AG08396 (cell line): ENCODE measurements at places on chromosomes 12 and 14.

GRCh38 chr14:54202288-54202687 is 194.5 kb upstream of the CDKN3 start:
- DNase-seq: no peak

DNA sequence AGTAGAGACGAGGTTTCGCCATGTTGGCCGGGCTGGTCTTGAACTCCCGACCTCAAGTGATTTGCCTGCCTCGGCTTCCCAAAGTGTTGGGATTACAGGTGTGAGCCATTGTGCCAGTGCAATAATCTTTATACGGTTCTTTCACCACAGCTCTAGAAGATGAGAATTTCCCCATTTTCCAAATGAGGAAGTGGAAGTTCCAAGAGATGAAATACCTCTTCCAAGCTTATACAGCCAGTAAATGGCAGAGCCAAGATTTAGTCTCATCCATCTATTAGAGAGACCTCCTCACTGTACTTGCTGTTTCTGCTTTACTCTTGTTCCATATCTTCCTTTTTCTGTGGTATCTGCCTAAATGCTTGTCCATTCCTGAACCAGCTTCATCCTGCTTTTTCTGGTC is 3.1 kb upstream of the LMNTD1 start:
- DNase-seq: no peak

DNA sequence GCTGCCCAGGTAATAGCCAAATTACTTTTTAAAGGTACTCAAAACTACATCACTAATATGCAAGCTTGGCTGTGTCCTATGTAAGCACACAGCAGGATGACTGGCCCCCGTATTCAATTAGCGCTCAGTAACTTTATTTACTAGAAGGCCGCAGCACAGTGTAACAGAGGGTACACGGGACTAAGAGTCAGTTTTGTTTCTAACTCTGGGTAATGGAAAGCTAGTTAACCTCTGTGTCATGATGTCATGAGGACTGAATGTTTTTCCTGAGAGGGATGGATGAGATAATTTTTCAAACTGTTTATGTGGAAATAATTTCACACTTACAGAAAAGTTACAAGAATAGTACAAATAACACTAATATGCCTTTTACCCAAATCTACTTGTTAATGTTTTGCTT is 27.1 kb downstream of the GALNT4 start:
- no peak for DNase-seq

GRCh38 chr14:63478437-63478852 is 64.7 kb downstream of the PPP2R5E start:
- DNase-seq: no peak

GRCh38 chr12:131634037-131634436 is 76.9 kb upstream of the SFSWAP start:
- no peak for DNase-seq

DNA sequence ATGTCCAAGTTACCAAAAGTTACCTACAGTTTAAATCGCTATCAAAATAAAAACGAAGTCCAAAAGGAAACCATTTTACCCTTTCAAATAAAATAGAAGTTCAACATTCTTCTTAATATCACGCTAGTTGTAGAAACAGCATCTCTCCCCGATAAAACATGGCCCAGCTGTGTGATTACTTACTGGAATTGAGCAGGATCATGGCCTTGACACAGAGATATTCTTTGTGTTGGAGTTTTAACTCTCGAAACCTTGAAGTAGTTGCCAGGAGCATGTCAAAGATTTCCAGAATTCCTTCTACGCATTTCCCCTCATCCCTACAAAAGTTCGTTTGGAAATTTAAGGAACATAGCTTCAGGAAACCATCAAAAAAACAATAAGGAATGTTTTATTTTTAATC is 44.8 kb downstream of the ESR2 start:
- DNase-seq: no peak

DNA sequence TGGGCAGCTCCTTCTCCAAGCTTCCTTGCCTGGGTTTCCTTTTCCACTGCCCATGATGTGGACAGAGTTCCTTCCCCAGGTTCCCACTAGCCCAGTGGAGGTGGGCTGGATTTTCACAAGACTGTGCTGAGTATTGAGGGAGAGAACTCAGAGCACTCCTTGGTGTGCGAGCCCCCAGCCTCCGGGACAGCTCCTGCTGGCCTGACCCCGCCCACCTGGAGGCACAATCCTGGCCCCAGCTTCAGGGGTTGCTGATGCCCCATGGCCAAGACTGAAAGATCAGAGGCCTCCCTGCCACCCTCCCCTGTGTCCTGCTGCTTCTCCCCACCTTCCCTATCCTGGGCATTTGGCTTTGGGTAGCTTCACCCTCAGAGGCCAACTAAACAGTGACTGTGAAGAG is 7.7 kb downstream of the KCNH3 start:
- DNase-seq: no peak

DNA sequence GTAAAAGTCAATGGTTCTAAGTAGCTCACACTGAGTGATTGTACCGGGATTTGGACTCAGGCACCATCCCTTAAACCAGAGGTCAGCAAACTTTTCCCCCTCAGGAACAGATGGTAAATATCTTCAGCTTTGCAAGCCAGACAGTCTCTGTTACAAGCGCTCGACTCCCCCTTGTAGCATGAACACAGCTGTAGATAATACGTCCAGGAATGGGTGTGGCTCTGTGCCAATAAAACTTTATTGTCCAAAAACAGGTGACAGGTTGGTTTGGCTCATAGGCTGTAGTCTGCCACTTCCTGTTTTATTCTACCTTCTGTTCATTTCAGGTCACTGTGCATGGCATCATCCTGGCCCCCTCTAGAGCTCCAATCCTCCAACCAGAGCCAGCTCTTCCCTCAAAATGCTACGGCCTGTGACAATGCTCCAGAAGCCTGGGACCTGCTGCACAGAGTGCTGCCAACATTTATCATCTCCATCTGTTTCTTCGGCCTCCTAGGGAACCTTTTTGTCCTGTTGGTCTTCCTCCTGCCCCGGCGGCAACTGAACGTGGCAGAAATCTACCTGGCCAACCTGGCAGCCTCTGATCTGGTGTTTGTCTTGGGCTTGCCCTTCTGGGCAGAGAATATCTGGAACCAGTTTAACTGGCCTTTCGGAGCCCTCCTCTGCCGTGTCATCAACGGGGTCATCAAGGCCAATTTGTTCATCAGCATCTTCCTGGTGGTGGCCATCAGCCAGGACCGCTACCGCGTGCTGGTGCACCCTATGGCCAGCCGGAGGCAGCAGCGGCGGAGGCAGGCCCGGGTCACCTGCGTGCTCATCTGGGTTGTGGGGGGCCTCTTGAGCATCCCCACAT is 7.6 kb downstream of the BDKRB1 start:
- no peak for DNase-seq

GRCh38 chr12:101769865-101770264 is 30.6 kb upstream of the SYCP3 start:
- no peak for DNase-seq

- no peak for DNase-seq
Measured at GRCh38 chr14:31968107-31968810, 108.8 kb upstream of the ARHGAP5 start.

DNA sequence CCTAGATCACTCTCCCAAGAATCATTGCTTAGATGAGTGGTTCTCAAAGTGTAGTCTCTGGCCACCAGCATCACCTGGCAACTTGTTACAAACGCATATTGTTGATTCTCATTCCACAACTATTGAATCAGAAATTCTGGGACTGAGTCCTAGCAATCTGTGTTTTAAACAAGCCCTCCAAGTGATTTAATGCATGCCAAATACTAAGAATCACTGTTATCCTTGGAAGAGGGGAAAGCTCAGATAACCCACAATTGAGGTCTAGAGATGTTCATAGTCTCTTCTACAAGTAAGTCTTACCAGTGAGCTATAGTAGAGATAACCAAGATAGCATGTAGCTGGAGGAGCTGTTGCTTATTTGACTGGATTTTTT is 666.6 kb downstream of the DIO2 start:
- peak; percentile 9 for DNase-seq

- peak; percentile 49 for DNase-seq
Measured at GRCh38 chr12:6767353-6768319, 1.5 kb downstream of the PTMS start.

DNA sequence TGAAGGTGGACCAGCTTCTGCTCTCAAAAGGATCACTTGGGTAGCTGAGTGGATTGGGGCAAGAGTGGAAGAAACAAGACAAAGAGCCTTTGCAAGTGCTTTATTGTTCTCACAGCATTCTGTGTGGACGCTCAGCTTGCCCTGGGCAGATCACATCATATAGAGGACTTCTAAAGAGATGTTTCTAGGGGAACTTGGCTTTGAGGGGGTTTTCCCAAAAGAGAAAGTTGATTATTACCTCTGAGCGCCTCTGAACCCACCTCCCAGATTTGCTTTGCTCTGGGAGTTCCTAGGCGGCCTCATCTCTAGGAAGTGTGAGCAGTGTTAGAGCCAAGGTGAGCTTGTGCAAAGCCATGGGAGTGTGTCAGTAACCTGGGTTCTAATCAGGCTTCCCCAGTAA is 81.7 kb downstream of the RIN3 start:
- no peak for DNase-seq

- DNase-seq: peak; percentile 56
Measured at GRCh38 chr12:110582276-110583136, 612 bp downstream of the PPTC7 start.

GRCh38 chr12:1702713-1703112 is 11.8 kb downstream of the ADIPOR2 start:
- DNase-seq: no peak

- peak; percentile 73 for DNase-seq
Measured at GRCh38 chr14:77041881-77042545, 13.5 kb upstream of the IRF2BPL start.

- DNase-seq: no peak
Measured at GRCh38 chr14:36662543-36663403, 1.1 kb downstream of the PAX9 start.

DNA sequence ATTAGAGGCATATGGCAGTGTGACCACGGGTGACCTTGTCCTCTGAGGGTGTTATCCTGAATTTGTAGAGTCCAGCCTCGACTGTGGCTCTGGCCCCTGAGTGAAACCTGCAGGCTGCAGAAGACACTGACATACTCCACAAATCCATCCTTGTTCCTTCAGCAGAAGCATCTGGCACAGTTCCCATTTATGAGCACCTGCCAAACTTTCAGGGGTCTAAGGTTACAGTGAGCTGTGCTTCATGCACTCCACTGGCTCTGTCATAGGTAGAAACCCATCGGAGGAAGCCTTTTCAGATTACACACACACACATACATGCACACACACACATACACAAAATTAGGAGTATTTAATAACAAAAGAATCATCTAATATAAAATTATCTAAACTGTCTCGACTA is 13.6 kb upstream of the NUAK1 start:
- no peak for DNase-seq

DNA sequence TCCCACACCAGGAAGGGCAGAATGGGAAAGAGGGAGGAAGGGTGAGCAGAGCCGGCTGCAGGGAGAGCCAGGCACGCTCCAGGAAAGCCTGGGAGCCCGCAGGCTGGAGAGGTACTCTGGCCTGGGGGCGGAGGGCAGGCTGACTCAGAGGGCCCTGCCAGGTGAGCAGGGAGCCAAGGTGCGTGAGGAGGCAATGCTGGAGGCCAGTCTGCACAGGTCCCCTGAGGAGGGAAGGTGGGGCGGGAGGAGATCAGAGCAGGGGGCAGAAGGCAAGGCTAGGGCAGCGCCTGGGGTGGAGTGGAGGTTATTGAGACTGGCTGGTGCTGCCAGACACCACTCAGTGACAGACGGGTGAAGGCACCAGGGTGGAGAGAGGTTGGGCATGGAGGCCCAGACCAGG is 385.0 kb downstream of the BCL11B start:
- DNase-seq: no peak

DNA sequence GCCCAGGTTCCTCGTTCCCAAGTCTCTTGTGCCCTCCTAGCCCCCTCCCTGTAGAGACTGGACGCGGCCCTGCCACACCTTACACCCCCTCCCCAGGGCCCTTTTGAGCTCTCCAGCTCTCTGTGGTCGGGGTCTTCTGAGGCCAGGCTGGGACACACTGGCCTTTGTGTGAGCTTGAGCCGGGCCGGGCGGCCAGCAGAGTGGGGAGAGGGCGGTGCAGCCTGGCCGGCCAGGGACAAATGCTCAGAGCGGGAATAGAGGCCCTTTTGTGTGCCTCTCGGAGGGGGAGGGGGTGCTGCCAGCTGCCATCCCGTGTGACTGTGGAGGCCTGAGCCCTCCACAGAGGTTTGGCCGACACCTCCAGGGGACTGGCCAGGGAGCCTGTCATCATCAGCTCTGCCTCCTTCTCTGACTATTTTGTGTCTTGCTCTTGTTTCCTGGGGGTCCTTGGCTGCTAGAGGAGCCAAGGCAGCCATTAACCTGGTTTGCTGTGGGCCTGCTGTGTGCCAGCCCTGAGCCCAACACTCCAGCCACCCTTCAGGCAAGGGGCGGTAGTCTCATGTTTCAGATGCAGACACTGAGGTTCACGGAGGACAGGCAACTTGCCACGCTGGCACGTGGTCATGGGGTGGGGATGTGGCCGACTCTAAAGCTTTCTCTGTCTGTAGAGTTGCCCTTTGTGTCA is 13.6 kb downstream of the FAM222A start:
- DNase-seq: no peak

DNA sequence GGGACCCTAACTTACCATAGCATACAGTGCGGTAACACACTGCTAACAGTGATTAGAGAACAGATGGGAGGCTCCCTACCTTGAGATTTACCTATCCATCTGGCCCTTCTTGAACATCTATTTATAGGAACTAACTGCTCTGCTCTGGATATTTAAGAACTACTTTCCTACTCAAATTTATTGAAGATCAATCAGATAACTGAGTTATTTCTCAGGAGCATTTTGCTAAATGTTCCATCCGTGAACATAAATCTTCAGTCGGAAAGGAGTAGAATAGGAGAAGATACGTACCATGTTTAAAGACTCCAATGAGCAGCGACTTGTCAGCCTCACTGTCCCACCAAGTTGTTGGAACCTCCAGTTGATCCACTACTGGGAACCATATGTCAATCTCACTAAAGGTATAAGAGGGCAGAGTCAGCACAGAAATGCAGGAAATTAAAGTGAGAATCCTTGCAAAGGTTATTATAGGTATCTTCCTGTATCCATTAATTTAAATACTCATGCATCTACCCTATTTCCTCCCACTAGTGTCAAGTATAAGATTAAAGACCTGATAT is 15.6 kb upstream of the SUPT16H start:
- DNase-seq: no peak

DNA sequence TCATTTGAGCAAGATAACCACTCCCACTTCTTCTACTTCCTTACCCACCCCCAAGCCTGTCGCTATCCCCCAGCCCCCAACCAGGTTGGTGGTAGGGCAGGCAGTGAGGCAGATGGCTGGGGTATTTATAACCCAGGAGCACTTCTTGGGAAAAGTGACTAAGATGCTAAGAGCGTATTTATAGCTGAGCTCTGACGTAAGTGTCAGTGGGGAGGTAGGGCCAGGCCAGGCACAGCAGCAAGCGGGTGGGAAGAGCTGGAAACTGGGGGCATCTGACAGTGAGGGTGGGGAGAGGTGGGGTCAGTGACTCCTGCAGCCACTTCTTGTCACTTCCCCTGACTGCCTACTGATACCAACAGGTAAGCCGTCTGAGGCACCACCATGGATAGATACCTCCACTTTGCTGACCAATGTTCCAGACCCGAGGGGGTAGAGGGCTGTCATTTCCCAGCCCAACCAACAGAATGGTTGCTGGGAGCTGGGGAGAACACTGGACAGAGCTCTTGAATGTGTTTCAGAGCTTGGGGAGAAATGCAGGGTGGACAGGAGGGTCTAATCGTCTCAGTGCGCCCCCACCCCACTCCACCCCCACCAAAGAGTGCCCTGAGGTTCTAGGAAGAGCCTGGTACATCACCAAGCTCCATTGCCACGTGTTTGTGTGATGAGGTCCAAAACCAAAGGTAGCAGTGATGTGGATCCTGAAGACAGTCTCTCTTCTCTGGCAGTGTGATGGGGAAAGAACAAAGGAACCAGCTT is 2.7 kb upstream of the INHBE start:
- peak; percentile 71 for DNase-seq
